ENCODE measurements at places on chromosomes 1 and 21.

GRCh38 chr1:220368352-220369265 lies 96.4 kb upstream of the RAB3GAP2 start:
- peak; percentile 79 for DNase-seq

DNA sequence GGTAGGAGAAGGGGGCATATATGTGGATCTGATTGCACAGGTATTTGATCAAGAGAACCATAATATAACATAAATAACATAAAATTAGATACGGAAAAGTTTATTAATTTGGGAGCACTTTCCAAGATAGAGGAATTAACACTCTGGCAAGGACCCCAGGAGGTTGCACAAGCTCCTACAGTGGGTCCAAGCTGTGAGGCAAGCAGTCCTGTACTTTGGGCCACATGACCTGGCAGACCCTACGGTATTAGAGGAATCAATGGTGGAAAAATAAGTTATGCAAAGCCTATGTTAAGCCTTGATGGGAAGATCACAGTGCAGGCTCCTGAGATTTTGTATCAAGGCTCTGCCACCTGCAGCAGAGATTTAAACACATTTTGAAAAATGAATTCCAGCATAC lies 220.1 kb downstream of the COL24A1 start:
- no peak for DNase-seq

- no peak for DNase-seq
These were observed 3.7 kb downstream of the CCDC24 start for GRCh38 chr1:43994794-43995790.

DNA sequence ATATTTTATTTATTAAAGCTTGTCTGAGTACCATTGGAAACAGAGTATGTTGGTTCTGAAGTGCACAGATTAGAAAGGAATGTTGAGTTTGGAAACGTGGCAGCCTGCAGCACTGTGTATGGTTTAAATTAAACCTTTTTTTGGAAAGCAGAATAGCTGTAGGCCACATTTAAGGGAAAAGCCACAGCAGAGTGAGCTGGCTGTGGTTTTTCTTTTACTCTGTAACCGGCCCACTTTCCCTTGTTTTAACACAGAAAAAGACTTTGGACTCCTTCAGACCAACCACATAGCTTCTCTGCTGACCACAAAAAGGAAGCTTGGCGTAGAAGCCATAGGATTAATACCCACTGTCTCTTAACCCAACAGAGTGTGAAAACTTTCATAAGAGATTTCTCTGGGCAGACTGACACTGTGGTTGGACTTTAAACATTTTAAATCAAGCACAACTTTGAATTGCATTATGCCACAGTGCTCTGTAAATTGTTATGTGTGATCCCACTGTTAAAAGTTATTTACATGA lies 75.2 kb downstream of the NFIA start:
- peak; percentile 92 for DNase-seq

- no peak for DNase-seq
These were observed 10.8 kb upstream of the LAMC1 start for GRCh38 chr1:183012301-183012994.

GRCh38 chr21:42839271-42840231 lies 39.8 kb downstream of the WDR4 start:
- DNase-seq, result no peak

GRCh38 chr1:17630048-17630830 lies 90.7 kb downstream of the ARHGEF10L start:
- peak; percentile 39 for DNase-seq

DNA sequence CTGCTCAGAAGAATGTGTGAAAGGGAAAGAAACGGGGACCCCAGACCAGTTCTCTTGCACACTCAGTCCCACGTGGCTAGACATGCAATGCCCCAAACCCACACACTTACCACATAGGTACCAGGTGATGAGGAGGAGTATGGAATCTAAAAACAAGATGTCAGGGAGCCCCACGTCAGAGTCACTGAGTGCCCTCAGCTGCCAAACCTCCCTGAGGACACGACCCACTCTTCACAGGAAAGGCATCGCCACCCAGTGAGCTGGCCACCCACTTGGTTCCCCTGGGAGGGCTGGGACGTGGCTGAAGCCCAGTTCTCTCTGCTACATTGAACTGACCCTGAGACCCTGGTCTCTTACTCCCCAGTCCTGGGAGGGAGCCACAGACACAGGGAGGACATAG lies 41.4 kb downstream of the MRPL37 start:
- DNase-seq, result no peak
